ENCODE measurements at places on chromosomes 2 and 18. TPM values are rescaled to one million over a fixed set of nuclear protein-coding genes. Genes with fewer than 3 reads are reported as not detected.

The GPR35 gene
- total RNA-seq: under 0.01 TPM

The KCNS3 gene
- 0.81 TPM for total RNA-seq

The EVA1A gene
- 116 TPM for total RNA-seq

The C2orf74 gene
- 20.2 TPM for total RNA-seq

The TSPYL6 gene
- not detected for total RNA-seq

The VIL1 gene
- not detected for total RNA-seq

The KIF5C gene
- 0.09 TPM for total RNA-seq

The XRCC5 gene
- total RNA-seq: 290 TPM

The FBXO41 gene
- 0.56 TPM for total RNA-seq

The REEP1 gene
- total RNA-seq: 0.09 TPM

The NPAS2 gene
- total RNA-seq: 5.8 TPM

The CTAGE1 gene
- total RNA-seq: 0.09 TPM

The ARHGEF33 gene
- total RNA-seq: 0.38 TPM

The NCKAP5 gene
- total RNA-seq: 0.27 TPM

The TLX2 gene
- total RNA-seq: not detected
